Neural progenitor cell (in vitro differentiated cells): ENCODE measurements at places on chromosomes 7 and 10. TPM values are rescaled to one million over a fixed set of nuclear protein-coding genes. Genes with fewer than 3 reads are reported as not detected.

The GHITM gene
- 127 and 181 TPM in 2 replicates for total RNA-seq

The LIPJ gene
- total RNA-seq, result 0.06 and 0.39 TPM in 2 replicates

DNA sequence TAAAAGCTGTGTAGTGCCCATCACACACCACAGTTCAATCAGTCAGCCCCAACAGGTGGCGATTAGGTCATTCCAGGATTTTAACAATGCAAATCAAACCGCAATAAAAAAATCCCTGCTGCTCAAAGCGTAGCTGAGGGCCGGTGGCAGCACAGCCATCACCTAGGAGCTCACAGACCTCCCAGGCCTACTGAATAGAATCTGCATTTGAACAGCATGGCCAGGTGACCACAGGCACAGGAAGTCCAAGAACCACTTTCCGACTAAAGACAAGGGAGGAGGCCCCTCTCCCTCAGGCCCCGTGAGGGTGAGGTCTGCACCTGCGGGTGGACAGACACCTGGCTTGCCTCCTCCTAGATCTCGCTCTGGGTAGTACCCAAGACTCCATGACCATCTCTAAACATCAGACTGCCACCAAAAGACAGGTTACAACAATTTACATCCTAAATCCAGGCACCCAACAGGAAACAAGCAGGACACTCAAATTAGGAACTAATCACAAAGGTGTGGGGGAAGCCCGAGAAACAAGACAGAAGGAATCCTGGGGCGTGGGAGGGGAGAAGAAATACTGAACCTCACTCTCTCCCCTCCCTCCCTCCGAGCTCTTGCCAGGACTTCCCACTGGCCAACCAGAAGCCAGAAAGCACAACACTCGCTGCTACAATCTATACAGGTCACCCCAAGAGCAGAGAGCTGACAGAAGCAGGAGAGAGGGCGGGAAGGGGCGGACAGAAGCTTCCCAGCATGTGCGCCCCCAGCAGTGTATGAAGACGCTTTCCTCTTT, 19.2 kb downstream of the GNA12 start:
- peaks cover 52% of the 10 kb centered on the region for H3K4me1 ChIP-seq
- H3K4me3 ChIP-seq, result no peak overlapping the region
- H3K27ac ChIP-seq, result peak overlapping the region; percentile 83
- no peaks in the 10 kb centered on the region for H3K36me3 ChIP-seq
- H3K27me3 ChIP-seq, result no peaks in the 10 kb centered on the region

DNA sequence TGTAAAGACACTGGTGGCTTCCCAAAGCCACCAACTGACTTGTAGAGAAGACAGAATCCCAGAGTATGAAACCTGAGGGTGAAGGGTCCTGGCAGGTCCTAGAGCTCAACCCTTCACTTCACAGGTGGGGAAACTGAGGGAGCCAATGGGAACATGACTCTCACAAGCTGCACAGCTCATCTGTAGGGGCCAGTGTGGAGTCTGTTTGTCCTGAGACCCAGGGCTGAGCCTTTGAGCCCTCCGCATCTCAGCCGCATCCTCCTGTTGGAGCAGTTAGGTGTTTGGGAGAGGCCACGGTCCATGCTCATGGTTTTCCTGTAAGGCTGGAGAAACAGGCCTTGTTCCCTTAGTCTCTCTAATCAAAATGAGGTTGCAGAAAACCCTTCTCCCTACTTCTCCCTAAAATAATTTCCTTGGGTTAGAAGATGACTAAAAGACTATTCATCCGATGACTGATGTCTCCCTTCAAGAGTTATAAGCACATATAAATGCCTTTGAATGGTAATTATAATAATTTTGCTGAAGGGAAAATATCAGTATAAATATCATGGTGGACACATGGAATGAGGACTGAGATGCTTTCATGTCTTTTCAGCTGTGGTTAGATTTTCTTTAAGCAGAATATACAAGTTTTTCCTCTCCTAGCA, 10.3 kb downstream of the HTRA1 start:
- no peak overlapping the region for H3K27ac ChIP-seq
- DNase-seq, result no peak
- no peaks in the 10 kb centered on the region for H3K36me3 ChIP-seq
- peaks cover 7% of the 10 kb centered on the region for H3K27me3 ChIP-seq
- H3K4me1 ChIP-seq, result peaks cover 20% of the 10 kb centered on the region
